ENCODE measurements at places on chromosomes 3 and 15.
A peak's percentile ranks its signal among the peaks of the same experiment; 100 is the strongest.

GRCh38 chr3:143010024-143010423 is 8.7 kb downstream of the U2SURP start:
- no peak for DNase-seq

- no peak for DNase-seq
Observed at GRCh38 chr3:174538151-174538550, 321.0 kb upstream of the NAALADL2 start.

DNA sequence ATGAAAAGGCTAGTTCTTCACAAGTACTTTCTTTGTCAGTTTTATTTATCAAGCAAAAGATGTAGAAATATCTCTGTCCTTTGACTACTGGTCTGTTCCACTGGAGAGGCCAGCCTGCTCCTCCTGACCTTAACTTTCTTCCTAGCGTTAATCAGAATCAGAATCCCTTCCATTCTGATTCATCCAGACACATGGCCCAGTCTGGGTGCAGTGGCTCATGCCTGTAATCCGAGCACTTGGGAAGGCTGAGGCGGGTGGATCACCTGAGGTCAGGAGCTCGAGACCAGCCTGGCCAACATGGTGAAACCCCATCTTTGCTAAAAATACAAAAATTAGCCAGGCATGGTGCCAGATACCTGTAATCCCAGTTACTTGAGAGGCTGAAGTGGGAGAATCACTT is 32.0 kb upstream of the MANF start:
- DNase-seq: no peak

GRCh38 chr3:146271180-146271579 is 20.3 kb upstream of the PLSCR4 start:
- no peak for DNase-seq

GRCh38 chr15:85333132-85333831 is 47.1 kb upstream of the AKAP13 start:
- DNase-seq: no peak

GRCh38 chr15:25403771-25404170 is 35.1 kb downstream of the UBE3A start:
- DNase-seq: no peak

DNA sequence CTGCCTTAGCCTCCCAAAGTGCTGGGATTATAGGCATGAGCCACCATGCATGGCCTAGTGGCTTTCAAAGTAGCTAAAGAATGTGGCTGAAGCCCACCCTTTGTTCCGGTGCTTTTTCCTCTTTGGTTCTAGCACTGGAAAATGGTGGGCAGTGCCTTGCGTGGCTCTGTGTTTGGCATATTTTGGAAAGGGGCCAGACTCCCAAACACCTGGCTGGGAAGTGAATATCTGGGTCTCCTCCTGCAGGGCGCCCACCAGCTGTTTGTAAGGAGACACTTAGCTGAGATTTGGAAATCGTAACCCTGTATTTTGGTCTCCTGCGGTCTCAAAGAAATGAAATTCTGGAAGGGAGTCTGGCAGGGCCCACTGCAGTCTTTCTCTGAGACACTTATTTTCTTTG is 336.4 kb downstream of the IL20RB start:
- no peak for DNase-seq

GRCh38 chr3:128067489-128067888 is 15.3 kb downstream of the SEC61A1 start:
- DNase-seq: no peak

DNA sequence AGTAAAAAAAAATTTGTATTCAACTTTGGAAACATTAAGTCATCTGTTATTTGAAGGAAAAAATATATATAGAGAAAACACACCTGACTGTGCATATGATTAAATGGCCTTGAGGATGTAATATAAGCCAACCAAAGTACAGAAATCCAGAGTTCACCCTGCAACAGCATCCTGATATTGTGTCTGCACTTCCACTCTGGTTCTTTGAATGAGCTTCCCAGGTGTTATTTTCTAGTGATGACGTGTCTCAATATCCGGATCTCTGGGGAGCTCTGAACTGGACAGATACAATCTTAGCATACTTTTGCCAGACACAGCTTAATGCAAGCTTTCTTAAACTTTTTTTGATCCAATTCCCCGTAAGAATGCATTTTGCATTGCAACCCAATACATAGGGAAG is 19.5 kb upstream of the PIK3CB start:
- DNase-seq: no peak

- no peak for DNase-seq
Observed at GRCh38 chr3:49359623-49360022, 1.5 kb upstream of the GPX1 start.

- DNase-seq: peak; percentile 92
Observed at GRCh38 chr3:50246517-50246954, 10.5 kb downstream of the GNAI2 start.

DNA sequence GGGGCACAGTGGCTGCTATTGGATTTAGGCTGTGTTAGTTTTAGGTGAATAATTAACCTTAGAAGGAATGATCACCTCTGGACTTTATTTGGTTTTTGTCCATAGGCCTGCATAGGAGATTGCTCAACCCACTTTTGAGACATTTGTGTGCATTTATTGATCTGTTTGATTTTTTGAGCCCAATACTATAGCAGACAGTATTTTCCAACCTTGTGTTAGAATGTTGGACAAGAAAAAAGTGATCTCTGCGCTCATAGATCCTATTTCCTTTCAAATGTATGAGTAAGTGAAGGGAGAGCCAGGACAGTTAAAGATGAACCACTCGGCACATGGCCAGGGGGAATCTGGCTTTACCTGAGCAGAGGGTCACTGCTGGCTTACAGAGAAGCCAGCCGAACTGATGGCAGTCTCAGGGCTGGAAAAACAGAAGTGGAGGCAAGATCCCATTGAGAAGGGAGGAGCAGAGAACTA is 8.8 kb upstream of the TOPBP1 start:
- no peak for DNase-seq

- DNase-seq: peak; percentile 26
Observed at GRCh38 chr3:122563717-122564025, 429 bp downstream of the PARP9 start.

DNA sequence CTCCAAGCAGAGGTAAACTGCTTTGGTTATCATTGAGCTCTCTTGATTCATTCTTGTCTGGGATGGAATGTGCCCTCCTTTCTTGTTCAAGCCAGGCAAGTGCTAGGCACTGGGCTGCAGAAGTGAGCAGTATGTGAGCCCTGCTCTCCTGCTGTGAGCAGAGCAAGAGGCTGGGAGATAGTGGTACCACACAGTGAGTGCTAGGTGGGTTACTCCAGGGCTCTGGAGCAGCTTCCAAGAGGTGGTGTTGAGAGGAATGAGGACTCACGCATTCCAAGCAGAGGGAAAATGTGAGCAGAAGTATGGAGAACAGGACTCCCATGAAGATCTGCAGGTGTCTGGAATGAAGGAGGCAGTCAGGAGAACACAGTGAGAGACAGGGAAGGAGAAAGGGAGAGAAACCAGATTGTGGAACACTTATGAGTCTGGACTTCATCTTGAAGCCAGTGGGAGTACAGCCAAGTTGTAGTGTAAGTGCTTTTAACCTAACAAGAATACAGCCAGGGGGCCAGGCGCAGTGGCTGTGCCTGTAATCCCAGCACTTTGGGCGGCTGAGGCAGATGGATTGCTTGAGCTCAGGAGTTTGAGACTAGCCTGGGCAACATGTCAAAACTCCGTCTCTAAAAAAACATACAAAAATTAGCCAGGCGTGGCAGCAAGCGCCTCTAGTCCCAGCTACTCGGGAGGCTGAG is 199.9 kb upstream of the CTDSPL start:
- DNase-seq: no peak

DNA sequence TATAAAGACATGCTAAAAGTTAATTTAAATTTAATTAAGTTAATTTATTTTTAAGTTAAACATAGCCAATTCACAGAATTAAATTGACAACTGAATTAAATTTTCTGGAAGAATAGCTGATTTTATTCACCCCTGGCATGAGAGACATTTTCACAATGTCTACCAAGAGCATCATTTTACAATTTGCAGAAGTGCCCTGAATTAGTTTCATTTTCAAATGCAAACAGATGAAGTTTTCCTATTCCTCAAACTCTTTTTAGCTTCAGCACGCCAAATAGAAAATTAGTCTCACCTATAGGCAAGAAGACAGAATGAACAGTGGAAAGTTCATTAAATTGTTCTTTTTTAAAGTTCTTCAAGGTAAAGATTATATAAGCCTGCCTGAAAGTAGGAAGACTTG is 259.3 kb downstream of the ZBBX start:
- DNase-seq: no peak

- DNase-seq: peak; percentile 79
Observed at GRCh38 chr3:51942603-51943450, 664 bp downstream of the PARP3 start.

- no peak for DNase-seq
Observed at GRCh38 chr3:139252719-139253118, 91.1 kb upstream of the MRPS22 start.

DNA sequence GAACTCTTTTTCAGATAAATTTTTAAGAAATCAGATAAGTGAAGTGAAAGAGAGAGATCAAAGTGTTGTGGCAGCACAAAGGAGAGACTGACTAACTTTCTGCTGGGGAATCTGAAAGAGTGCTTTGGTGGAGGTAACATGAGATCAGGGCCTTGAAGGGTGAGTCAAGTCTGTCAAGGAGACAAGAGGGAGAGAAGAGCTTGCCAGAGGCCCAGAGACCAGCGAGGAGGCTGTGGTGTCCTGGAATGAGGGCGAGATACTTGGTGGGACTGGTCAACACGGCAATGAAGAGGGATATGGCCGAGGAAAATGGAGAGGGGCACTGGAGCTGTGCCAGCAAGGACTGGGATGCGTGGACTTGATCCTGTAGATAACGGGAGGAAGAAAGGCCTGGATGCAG is 4.6 kb downstream of the TADA3 start:
- peak; percentile 53 for DNase-seq

DNA sequence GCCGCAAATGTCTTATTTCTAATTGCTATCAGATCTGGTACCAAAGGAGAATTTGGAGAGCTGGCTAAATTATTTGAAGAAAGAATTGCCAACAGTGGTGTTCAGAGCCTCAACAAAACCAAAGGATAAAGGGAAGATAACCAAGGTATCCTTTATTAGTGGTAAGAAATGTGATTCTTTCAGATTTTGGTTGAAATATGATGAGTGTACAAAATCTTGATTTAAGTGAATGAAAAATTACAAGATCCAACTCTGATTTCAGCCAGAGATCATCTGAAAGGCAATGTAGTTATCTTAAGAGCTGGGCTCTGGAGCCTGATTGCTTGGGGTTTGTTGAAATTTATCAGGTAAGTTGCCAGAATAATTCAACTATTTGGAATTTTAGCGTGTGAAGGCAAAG is 4.7 kb downstream of the GNL3 start:
- no peak for DNase-seq

DNA sequence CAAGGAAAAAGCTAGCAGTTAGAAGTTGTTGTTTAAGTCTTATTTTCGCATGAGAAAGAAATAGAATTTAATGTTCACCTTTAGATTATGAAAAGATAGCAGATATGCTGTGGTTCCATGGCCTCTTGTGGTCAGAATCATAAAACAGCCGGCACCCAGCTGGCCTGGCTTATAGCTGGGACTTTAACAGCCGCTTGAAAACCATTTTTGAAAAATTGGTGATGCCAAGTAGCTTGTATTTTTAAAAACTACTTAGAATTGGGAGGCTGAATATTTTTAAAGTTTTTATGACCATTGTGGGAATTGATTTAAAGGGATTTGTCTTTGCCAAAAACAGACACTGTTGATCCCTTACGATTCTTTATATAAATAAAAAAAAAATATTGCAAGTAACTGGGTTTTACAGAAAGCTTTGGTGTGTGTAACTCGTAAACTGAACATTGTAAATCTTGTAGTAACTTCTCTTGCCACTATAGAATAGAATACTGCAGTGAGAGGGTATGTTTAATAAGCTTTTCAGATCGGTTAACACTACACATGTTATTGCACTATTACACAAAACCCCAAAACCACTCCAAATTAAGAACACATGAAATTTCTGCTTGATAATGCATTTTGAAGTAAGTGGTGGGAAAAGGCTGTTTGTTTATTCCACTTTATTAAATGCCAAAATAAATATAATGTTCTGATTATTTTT is 6.6 kb downstream of the ARRDC4 start:
- no peak for DNase-seq

DNA sequence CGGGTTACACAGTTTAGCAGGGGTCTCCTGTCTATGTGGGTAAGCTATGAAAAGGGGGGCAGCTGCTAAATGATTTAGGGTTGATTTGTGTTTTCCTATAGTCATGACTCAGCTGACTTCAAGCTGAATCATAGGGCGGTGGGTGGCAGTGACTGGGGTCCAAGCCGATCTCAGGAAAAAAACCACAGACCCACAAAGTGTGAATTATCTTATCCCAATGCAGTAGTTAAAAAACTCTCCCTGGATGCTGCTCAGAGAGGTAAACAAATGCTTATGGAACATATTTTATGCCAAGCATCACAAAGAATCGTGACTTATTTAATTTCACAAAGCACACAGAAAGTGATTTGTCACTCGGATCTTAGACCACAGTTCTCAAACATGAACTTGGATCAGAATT is 18.4 kb upstream of the TOPAZ1 start:
- DNase-seq: no peak

Data from stimulated activated CD4-positive, alpha-beta T cell treated with anti-CD3 and anti-CD28 coated beads, Interleukin-15, amount 100 ng/mL, for 24 hours (primary cell).